ENCODE measurements at places on chromosomes 3 and 15.

GRCh38 chr3:43236008-43236407 is 50.3 kb upstream of the SNRK start:
- no peak for DNase-seq

GRCh38 chr3:111519178-111519855 is 22.7 kb upstream of the CD96 start:
- no peak for DNase-seq

DNA sequence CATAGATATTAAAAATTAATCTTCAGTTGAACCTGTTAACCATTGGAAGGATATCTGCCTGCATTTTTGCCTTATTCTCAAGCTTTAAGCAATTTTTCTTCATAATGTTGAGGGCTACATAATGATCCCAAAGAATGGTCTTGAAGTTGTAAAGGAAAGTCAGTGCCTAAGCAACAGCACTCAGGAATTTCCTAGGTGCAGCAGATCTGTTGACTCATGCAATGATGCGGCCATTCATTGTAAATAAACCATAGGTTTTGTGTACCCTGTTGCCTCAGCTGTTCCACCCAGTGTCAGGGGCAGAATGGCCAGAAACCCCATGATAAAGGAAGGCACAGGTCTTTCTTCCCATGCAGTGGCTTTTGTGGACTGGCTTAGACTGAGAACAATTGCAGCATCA is 78.4 kb upstream of the TRIM42 start:
- no peak for DNase-seq

- DNase-seq: no peak
These were observed 21.2 kb upstream of the SHC4 start for GRCh38 chr15:48984811-48985352.

- no peak for DNase-seq
These were observed 34.5 kb downstream of the MAGI1 start for GRCh38 chr3:66004244-66004643.

DNA sequence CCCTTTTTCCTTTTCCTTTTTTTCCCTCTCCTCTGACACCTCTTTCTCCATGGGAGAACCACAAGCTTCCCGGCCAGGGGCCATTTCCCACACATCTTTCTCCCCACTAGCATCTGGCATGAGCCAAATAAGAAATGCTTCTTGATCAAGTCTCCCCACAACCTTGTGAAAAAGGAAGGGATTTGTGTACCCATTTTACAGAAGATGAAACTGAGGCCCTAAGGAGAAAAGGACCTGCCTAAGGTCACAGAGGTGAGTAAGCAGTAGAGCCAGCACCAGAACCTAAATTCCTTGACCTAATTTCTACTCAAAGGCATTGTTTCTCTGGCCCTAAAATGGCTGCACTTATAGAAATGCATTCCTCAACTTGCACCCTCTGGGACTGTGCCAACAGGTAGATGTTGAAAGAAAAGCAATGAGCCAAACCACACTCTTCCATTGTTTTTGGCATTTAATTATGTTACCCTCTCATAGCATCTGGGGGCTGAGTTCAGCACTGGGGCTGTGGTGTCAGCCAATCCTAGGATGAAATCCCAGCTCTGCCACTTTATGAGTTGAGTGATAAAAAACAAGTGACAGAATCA is 81.7 kb upstream of the TLE3 start:
- no peak for DNase-seq

DNA sequence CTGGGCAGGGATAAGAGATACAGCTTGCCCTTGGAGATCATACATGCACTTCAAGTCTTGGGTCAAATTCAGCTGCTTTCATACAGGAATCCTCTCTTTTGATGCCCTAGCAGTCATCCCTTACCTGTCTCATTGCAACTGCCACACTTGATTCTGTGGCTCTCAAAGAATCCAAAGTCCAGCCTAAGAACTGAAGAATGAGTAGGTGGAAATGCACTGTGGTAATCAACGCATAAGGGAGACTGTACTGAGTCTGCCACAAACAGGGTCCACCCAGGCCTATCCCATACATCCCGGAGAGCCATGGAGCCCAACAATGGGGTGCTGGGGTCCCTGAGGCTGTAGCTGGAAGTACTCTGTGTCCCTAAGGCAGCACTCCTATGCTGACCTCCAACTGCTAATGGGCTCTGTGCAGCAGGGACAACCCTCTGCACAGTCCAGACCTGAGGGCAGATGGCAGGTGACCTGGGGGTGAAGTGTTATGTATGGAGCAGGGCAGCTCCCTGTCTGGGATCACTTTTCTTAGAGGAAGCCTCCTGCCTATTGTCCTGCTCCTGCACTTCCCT is 1.7 kb upstream of the VPS18 start:
- no peak for DNase-seq

- DNase-seq: no peak
These were observed 307.2 kb downstream of the KCNH8 start for GRCh38 chr3:19455546-19455945.

DNA sequence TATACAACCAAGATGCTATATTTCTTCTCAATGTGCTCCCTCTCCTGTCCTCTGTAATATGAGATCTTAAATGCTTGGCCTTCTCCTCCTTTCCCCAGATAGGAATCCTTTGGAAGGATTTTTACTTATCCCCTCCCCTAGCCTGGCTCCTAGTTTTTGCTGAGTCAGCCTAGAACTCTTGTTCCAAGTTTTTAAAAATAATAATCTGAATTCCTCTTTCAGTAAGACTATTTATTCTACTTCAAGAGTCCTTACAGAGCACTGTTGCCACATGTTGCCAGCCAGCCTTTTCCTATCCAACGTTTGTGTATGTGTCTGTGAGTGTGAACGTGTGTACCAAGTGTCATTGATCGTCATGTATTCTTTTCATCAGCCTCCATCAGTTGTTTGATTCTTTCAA is 11.0 kb upstream of the KCNMB2 start:
- DNase-seq: no peak

DNA sequence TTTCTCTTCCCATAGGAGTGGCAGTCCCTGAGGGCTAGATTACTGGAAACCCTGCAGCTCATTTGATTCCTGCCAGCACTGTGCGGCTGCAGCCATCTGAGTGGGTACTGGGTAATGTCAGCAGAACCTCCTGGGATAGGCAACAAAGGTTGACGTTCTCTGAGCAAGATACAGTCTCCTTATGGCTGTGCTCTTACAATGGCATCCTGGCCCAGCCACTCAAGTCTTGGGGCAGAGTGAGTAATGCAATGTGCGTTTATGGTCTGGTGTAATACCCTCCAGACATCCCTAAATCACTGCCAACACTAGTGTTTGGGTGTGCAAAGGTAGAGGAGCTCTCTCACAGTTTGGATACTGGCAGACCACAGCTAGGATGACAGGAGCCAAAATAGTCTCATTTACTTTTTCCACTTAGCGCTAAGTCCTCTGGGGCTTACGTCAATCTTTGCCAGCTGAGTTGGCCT is 775.8 kb downstream of the ZNF385D start:
- DNase-seq: no peak

DNA sequence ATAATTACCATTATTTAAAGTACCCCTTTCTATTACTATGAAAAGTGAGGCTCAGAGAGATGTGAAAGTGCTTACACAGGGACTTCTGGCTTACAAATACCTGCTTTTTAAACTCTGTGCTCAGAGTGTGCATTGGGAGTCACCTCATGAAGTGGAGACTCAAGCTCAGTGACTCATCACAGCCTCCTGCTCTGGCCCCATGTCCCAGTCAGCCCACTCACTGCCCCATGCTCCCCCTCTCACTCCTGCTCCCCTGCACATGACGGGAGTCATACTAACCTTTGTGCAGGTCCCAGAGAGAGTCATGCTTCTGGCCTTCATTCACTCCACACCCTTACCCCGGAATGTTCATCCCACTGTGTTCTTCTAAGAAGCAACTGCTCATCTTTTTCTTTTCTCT is 20.2 kb downstream of the CCR1 start:
- no peak for DNase-seq

GRCh38 chr15:63517628-63518027 is 13.2 kb downstream of the USP3 start:
- no peak for DNase-seq

DNA sequence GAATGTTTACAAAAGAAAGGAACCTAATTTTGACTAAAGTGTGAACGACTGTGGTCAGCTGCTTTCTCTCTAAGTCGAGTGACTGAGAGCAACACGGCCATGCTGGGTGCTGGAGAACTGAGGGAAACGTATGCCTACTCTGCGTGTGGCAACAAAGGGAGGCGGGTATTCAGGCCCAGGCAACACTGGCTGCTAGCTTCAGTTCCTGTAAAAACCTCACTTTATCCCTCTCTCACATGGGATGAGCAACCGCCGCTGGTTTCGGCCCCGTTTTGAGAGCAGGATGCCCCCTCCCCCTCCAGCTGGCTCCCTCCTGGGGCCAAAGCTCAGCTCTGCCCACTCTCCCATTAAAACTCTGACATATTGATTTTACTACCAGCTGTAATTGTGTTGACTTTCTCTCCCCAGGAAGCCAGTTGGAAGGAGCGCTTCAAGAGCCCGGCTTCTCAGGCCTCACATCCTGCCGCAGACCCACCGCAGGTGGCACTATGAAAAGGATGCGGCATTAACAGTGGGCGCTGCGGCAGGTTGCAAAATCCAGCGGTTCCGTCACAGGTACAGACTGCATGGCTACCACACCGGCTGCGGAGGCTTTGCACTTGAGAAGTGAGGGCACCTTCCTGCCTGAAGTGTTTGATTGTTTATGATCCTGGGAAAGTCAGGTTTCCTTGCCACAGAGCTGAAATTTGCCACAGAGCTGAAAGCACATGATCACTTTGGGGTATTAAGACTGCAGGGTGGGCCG is 12.7 kb downstream of the PLXND1 start:
- no peak for DNase-seq

DNA sequence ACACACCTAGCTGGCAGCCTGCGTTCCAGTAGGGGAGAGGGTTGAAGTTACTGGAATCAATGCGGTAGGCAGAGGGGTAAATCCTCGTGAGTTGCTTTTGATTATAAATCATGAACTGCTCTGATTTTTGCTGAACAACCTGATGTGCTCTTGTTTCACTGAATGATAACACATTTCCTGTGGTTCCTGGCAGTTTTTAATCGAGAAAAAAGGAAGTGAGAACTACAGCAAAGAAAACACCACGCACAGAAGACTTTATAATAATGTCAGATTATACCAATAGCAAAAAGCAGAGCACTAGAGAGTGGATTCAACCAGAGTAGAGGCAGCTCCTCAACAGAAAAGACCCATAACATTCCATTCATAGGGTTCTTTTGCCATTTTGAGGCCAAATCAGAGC is 200.8 kb upstream of the STRIT1 start:
- no peak for DNase-seq

DNA sequence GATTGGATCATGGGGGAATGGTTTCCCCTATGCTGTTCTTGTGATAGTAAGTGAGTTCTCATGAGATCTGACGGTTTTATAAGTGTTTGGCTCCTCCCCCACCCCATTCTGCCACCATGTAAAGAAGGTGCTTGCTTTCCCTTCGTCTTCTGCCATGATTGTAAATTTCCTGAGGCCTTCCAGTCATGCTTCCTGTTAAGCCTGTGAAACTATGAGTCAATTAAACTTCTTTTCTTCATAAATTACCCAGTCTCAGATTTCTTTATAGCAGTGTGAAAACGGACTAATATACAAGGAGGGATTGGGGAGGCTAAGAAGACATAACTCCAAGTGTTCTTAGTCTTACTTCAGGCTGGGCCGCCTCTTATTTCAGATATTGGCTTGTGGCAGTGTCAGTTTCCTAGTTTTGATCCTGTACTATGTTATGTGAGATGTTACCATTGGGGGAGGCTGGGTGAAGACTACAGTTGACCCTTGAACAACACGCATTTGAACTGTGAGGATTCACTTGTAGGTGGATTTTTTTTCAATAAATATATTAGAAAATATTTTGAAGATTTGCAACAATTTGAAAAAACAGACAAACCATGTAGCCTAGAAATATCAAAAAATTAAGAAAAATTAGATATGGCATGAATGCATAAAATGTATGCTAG is 44.9 kb downstream of the NMD3 start:
- no peak for DNase-seq

DNA sequence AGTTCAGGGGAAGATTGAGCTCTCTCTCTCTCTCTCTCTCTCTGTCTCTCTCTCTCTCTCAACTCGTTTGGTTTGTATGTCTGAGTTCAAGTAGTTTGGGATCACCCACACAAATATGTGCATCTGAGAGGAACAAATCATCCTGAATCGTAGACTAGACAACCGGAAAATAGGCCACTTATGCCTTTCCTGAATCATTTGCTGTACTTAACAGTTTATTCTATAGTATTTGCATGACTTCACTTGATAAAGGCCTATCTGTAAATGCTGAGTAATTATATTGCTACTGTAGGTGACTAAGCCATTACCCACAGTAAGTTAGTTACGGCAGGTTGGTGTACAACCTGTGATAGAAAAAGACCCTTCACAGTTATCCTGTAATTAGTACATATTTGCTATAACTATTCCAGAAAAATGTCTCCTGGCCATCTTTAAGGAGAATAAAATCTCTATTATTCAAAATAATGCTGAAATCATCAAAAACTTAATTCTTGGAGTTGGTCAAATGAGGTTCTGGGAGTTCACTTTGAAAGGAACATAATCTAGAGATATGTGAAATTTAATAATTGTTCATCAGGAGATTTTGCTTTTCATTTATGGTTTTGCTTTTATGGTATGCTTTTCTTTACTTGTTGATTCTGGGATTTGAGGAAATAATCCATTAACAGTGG is 31.1 kb downstream of the OXSM start:
- DNase-seq: no peak

GRCh38 chr3:70064194-70064779 is 64.8 kb downstream of the SAMMSON start:
- DNase-seq: no peak

DNA sequence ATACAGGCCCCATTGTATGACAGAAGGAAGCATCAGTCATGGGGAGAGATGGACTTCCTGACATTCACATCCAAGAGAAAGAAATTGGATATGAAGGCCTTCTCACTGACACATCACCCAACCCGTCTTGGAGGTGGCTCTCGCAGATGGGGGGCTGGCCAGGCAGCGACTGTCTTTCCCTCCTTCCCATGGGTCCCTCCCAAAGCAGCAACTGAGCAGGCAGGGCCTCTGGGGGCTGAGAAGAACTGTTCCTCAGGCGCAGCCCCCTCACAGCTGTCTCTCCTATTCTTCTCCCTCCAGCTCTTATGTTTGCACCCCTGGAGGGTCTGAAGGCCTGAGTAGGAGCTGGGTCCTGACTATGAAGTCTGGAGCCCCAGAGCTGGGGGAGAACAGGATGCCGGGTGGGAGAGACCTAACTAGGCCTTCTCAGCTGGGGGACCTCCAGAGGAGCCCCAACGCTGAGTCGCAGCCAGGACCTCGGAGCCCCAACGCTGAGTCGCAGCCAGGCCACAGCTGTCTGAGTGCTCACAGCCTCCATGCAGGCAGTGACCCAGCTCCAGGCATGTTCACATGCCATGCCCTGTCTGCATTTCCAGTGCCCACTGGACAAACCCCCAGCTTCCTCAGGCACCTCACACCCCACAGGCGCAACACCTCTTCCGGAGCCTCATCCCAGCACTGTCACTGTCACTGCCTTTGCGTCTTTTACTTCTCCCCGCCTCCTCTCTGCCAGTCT is 29.6 kb downstream of the UMPS start:
- no peak for DNase-seq

Data from stimulated activated CD4-positive, alpha-beta T cell treated with anti-CD3 and anti-CD28 coated beads, Interleukin-1b, Interleukin-23, amount 100 ng/mL, for 1 hour (primary cell).